Fibroblast of lung (primary cell): ENCODE measurements at places on chromosomes 3 and 15.

- DNase-seq: peak; percentile 41
These were observed 191.1 kb downstream of the PDZRN3 start for GRCh38 chr3:73433687-73434086.

GRCh38 chr15:85941186-85941855 is 138.3 kb upstream of the AGBL1 start:
- peak; percentile 96 for DNase-seq

GRCh38 chr3:99776516-99777209 is 41.0 kb upstream of the CMSS1 start:
- peak; percentile 76 for DNase-seq

DNA sequence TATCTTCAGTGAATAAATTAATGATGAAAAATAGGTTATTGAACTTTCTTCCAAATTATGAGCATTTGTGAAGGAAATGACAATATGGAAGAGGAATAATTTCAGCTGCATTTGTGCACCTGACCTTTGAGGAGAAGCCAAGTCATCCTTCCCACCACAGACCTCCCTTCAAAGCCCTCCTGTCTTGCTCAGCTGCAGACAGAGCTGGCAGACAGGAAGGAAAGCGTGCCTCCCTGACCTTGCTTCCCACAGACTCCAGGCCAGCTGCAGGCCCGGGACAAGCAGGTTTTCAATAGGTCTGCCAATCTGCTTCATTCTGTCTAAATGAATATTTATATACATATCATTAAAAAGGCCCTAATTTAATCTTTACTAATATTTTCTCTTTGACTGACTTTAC is 152.9 kb upstream of the RBMS3 start:
- DNase-seq: peak; percentile 69

- DNase-seq: peak; percentile 55
These were observed 7.1 kb downstream of the TJP1 start for GRCh38 chr15:29815000-29815710.

GRCh38 chr3:117063930-117064329 is 354.4 kb downstream of the TUSC7 start:
- DNase-seq: peak; percentile 65

DNA sequence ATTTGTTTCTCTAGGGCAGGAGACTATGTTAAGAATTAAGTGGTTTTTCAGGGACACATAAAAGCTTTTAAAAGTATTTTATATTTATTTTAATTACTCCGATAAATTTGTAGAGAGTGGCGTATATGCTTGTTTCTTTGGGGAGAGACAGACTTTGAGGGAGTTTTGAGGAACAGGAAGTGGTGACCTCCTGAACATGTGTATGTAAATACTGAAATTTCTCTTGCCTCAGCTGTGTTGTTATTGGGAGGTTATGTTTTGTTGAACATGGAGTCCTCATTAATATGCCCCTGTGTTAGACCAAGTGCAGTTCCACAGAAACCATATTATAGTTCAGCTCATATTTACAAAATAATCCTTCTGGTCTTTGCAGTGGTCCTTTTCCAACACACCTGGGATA is 41.8 kb upstream of the UTS2B start:
- no peak for DNase-seq

- DNase-seq: no peak
These were observed 42.3 kb downstream of the ADCY5 start for GRCh38 chr3:123406598-123406997.

DNA sequence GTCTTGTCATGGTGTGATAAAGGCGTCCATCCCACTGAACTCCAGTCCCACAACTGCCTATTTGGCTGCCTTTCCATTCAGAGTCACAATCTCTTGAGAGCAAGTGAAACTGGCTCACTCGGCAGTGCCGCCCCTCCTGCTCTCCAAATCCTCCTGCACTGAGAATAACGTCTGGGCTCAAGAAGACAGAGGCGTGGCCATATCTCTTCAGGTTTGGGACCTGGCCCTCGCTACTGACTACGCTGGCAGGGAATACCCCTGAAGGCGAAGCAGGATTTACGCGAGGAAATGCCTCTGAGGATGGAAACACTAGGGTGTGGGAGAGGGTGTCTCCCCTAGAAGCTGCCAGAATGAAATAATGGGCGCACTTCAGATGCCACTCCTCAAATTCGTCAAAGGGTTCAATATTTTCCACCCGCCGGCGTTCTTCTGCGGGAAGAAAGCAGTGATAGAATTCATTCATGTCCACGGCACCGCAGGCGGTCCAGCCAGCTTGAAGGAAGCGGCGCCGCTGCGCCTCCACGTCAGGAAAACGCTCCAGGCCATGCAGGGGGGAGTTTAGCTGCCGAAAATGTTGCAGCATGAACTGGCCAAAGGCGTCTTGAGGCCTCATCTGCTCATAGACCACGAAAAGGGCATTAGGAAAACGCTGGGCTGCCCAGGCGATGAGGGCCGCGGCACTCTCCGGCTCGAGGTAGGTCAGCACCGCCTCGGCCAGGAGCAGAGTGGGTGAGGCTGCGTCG is 985 bp downstream of the LCMT2 start:
- DNase-seq: no peak

DNA sequence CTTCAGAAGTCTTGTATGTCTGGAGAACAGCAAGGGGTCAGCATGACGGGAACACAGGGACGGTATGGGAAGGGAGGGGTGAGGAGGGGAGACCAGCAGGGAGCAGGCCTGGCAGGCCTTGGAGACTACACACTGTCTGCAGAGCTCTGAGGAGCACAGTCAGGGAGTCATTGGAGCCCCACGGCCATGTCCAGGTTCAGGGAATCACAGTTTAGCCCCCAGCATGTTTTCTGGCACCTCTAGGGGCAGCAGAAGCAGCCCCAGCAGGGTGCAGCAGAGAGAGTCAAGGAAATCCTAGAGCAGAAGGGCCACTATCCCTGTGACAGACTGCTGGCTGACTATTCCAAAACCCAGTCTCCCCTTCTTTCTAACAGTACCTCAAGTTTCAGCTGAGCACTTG is 3.2 kb downstream of the LAMP3 start:
- DNase-seq: no peak

DNA sequence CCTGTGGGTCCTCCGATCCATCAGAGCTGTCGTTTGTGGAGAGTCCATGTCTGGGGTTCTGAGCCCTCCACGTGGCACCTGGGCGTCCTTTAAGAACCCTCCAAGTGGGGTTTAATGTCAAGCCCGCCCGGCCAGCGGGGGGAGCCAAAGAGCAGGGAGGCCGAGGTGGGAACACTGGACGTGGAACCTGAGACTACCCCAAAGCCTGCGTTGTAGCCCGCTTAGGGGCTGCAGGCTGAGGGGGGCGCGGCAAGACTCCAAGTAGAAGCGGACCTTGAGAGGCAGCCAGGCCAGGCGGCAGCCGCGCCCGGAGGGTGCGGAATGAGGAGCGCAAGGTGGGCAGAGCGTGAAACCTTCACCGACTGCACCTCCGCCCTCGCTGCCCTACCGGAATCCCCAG is 126.2 kb upstream of the ATP10A start:
- DNase-seq: no peak

- no peak for DNase-seq
These were observed 287.6 kb downstream of the EPHB1 start for GRCh38 chr3:135082706-135083105.

DNA sequence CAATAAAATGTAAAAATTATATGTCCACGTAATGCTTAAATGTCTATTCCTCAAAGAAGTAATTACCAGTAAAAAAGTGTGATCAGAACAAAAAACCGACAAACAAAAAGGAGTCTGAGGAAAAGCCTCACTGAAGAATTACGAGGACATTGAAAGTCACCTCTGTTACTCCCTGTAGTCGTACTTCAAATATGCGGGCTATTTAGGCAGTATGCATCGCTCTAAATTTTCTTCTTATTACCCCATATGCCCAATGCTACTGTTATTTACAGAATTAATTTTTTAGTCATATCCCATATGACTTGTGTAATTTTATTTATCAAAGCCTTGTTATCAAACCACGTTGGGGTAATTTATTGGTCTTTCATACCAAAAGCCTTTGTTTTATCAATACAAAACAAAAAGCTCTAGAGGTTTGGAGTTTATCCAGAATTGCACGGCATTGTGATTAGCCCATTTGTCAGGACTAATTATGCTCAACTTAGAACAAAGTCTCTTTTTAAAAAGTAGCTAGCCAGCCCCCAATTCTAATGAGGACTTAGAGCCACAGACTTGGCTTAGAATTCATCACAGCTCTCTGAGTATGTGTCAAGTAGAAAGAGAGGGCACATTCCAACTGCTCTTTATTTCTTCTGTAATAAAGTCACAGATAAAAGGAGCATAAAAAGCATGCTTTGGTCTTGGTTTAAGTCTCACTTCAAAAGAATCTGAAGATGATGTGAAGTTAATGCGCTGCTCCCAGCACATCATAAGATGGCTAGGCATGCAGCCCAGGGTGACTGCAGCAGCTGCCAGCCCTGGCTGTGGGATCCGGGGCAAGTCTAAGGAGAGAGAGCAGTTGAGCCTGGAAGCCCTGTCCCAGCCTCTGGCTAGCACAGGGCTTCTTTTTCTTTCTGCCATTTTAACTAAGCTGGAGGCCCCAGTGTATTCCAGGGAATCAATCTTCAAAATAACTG is 521.0 kb downstream of the GABRG3 start:
- peak; percentile 41 for DNase-seq

DNA sequence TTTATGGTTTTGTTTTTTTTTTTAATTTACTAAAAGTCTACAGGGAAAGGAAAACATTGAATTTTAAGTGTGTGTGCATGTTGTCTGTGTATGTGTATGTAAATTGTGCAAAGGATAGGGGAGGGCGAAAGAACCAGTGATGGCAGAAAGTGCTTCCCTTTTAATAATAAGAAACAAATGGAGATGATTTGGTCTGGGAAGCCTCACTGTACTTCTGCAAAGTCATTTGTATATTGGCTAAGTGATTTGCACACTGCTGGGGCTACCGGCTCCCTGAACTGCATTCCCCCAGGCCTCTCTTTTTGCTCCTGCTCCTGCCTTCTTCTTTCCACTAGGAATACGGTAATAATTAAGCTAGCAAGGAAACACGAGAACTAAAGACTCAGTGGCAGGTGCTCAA is 101.2 kb downstream of the CD47 start:
- DNase-seq: no peak

DNA sequence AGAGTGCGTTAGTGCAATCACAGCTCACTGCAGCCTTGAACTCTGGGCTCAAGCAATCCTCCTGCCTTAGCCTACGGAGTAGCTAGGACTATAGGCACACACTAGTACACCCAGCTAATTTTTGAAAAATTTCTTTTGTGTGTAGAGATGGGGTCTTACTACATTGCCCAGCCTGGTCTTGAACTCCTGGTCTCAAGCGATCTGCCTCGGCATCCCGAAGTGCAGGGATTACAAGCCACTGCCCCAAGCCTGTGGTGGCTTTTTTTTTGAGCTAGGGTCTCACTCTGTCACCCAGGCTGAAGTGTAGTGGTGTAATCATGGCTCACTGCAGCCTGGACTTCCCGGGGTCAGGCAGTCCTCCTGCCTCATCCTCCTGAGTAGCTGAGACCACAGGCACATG is 17.1 kb downstream of the PCCB start:
- no peak for DNase-seq
